ENCODE measurements at places on chromosomes 4 and X.

- DNase-seq, result no peak
Observed at GRCh38 chr4:74822603-74823002, 28.3 kb upstream of the BTC start.

- no peak for DNase-seq
Observed at GRCh38 chr4:73608689-73609594, 11.3 kb downstream of the RASSF6 start.

DNA sequence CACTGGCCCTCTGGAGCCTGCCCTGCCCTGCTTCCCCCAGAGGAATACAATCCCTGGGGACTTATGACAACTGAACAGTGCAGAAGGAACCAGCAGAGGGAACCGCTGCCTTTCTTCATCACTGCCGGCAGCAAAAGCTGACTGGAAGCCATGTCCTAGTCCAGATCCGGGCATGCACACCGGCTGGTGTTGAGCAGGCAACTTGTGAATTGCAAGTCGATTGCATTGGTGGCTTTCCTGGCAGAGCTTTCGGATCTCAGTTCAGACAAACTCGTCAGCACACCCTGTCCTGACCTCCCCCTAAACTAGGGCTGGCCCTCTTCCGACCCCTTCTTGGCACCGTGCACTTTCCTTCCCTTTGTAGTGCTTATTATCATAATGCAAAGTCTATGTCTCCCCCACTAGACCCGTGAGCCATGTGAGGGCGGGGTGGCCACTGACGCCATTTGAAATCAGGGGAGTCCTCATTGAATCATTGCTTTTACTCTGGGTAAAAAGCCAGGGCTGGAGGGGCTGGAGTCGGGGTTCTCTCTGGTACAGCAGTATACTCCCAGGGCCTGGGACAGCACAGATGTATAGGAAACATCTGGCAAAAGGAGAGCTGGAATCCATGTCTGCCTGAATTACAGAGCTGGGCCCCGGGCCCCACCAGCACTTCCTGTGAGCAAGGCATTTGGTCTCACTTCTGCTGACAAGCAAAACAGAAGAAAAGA lies 1.8 kb downstream of the ARHGAP4 start:
- no peak for DNase-seq

DNA sequence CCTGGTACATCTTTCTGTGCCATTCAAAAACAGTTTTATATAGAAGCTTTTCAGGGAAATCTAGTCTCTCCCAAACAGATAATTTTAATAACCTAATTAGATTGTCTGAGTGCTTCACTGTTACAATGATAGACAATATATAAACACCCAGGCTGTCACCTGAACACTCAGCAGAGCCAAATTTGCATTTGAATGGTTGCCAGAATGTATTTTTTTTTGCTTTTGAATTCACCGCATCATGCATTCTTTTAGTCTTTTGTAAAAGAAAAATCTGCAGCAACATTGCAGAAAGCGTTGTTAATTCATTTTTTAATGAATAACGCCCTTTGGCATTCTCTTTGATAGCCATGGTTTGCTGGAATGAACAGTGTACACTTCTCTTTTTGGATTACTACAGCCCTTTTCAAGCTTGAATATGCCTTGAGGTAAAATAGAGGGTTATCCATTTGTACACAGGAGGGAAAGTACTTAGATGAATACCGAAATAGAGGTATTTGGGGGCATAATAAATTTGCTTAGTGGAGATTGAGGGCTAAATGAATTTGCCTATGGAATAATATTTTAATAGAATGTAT lies 175.0 kb upstream of the EPHA5 start:
- no peak for DNase-seq

DNA sequence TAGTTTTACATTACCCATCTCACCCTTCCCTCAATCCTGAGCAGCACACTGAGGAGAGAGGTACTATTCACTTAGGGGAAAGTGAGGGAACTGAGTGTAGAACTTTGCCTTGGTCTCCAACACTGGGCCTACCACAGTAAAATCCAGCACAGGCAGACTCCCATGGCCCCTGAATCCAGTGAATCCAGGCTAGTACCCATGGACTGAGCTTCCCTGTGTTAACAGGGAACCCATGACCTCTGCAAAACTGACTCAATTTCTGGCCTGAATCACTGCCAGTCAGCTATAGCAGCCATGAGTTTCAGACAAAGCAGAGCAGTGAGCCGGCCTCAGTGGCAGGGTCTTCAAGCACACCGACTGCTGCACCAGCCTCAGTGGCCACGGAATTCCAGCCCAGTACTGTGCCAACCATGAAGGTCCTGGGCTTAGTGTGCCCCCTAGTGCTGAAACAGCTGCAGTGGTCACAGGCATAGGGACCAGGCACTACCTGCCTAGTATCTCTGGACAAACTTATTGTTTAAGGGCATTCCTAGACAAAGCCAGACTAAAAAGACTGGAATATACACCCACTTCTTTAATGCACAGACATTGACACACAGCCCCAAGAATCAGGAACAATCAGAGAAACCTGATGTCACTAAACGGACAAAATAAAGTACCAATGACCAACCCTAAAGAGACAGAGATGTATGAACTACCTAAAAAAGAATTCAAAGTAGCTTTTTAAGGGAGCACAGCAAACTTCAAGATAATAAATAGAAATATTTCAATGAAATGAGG lies 127.4 kb upstream of the RPL34 start:
- DNase-seq, result no peak

GRCh38 chr4:5709207-5709575 lies 832 bp upstream of the EVC2 start:
- no peak for DNase-seq

DNA sequence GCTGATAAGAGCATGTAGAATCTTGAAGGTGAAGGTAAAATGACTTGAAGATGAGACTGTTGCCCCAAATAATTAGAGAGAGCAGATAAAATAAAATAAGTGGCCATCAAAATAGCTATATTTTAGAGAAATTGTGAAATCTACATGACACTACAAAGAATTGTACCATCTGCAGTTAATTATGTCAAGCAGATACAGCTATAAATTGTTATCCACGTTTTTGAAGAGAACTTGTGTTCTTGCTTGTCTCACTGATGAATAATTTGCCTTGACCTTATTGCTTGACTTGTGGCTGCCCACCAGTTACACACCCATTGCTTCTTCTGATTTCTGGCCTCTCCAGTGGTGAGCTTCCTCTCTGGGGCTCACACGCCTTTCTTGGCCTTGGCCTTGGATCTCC lies 75.8 kb upstream of the TNIP3 start:
- no peak for DNase-seq

- no peak for DNase-seq
Observed at GRCh38 chr4:185536411-185536709, 1.1 kb upstream of the PDLIM3 start.

All from stimulated activated CD8-positive, alpha-beta memory T cell treated with anti-CD3 and anti-CD28 coated beads, Interleukin-4, amount 100 ng/mL, for 1 hour (primary cell).